Neural progenitor cell (in vitro differentiated cells): ENCODE measurements at places on chromosomes 2 and 18. TPM values are rescaled to one million over a fixed set of nuclear protein-coding genes. Genes with fewer than 3 reads are reported as not detected.
A peak's percentile ranks its signal among the peaks of the same experiment; 100 is the strongest.

MROH2A gene
- not detected in 2 replicates for total RNA-seq

SCYGR4 gene
- not detected in 2 replicates for total RNA-seq

MRPL30 gene
- total RNA-seq: 67.9 and 110 TPM in 2 replicates

ALPG gene
- total RNA-seq: not detected in 2 replicates

UNC50 gene
- total RNA-seq: 54.4 and 74.6 TPM in 2 replicates

IL18R1 gene
- 0.07 TPM in 1 of 2 replicates, not detected in the other for total RNA-seq

DNA sequence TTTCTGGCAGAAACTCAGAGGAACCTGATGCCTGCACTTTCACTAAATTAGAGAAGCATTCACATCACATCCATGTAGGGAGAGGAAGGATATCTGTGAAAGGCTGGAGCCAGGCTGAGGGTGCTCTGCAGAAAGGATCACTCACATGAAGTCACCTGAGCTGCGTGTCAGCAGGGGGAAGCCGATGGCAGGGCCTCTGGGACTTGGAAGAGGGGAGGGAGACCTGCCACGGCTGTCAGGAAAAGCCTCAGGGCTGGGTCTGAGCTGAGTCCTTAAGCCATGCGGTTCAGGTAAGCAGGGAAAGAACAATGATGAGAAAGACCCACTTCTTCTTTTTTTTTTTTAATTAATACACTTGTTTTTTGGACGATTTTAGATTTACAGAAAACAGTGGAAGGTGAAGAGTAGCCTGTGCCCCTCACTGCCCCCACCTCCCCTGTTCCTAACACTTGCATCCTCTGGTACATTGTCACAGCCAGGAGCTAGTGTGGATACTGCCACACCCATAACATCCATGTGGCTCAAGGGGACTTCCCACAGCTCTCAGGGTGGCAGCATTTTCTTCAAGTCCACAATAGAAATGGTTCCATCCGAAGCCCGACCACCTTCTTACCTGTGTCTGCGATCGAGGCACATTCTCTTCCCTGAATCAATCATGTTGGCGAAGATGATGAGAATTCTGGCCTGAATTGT, 156.5 kb upstream of the TPO start:
- H3K36me3 ChIP-seq: no peaks in the 10 kb centered on the region
- no peak for DNase-seq
- no peaks in the 10 kb centered on the region for H3K4me1 ChIP-seq
- no peak overlapping the region for H3K4me3 ChIP-seq

DNA sequence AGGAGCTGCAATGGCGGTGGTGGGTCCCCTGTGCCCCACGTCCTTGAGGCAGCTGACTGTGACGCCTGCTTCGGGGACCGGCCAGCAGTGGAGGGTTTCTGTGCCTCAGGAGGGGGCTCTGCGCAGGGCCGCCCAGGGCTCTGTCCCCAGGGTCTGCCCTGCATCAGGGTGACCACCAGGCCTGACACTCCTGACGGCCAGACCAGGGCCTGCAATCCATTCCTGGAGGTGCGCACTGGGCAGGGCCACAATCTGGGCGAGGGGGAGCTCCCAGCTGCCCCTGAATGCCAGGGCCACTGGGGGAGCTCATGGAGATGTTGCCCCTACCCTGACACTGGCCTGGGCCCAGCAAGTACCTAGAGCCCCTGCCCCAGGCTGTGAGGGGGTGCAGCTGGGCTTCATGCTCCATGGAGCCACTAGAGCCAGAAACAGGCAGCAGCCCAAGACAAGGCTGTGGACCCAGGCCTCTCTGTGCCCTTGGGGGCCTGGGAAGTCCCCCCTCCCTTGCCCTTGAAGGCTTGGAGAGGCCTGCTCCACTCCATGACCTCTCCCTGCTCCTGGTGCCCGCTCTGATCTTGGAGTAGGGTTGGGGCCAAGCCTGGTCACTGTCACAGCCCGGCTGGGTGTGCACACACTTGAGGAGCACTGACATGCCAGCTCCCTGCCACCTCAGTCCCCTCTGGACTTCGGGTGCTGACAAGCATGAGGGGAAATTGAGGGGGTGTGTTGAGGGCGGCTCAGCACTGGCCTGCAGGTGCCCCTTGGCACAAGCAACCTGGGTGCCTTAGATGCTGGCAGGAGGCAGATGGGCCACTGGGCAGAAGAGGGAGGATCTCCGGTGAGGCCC, 55.9 kb downstream of the LDAH start:
- no peak for DNase-seq
- H3K27ac ChIP-seq: no peak overlapping the region
- no peak overlapping the region for H3K4me3 ChIP-seq
- H3K36me3 ChIP-seq: no peaks in the 10 kb centered on the region

- H3K27me3 ChIP-seq: no peaks in the 10 kb centered on the region
- no peak for DNase-seq
- no peaks in the 10 kb centered on the region for H3K36me3 ChIP-seq
- H3K4me1 ChIP-seq: peaks cover 31% of the 10 kb centered on the region
- H3K4me3 ChIP-seq: no peak overlapping the region
- no peak overlapping the region for H3K27ac ChIP-seq
Measured at GRCh38 chr18:25826823-25827222, 263.6 kb downstream of the SS18 start.

- no peaks in the 10 kb centered on the region for H3K27me3 ChIP-seq
- H3K4me3 ChIP-seq: no peak overlapping the region
- no peak overlapping the region for H3K27ac ChIP-seq
- H3K36me3 ChIP-seq: no peaks in the 10 kb centered on the region
- H3K4me1 ChIP-seq: peaks cover 20% of the 10 kb centered on the region
- peak; percentile 19 for DNase-seq
Measured at GRCh38 chr2:64267699-64268098, 123.5 kb upstream of the PELI1 start.
